Hepatic stellate cell (primary cell): ENCODE measurements at places on chromosomes 7 and 10.
A peak's percentile ranks its signal among the peaks of the same experiment; 100 is the strongest.

GRCh38 chr7:20354610-20355528 lies 24.2 kb downstream of the ITGB8 start:
- DNase-seq: no peak

- no peak for DNase-seq
These were observed 387.8 kb downstream of the SEMA3D start for GRCh38 chr7:84799106-84799505.

DNA sequence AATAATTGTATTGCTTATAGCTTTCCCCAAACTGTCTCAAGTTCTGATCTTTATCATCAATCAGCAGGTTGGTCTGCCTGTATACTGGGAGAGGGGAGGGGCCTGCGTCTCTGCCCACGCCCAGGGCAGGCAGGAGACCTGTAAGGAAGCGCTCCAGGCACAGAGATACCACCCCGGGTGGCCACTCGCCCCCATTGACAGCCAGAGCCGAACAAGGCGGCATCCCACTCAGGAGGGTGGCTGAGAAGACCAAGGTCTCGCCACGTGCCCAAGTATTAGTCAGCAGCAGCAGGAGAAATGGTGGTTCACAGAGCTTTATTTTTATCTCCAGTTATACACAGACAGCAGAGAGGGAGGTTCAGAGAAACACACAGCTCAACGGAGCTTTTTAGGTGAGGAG lies 7.2 kb downstream of the STK32C start:
- no peak for DNase-seq

- DNase-seq: no peak
These were observed 7.2 kb upstream of the ANKRD61 start for GRCh38 chr7:6023974-6024435.

- DNase-seq: no peak
These were observed 255.3 kb downstream of the KLF6 start for GRCh38 chr10:3529691-3530090.

GRCh38 chr10:78222096-78222790 lies 188.6 kb downstream of the RPS24 start:
- no peak for DNase-seq

DNA sequence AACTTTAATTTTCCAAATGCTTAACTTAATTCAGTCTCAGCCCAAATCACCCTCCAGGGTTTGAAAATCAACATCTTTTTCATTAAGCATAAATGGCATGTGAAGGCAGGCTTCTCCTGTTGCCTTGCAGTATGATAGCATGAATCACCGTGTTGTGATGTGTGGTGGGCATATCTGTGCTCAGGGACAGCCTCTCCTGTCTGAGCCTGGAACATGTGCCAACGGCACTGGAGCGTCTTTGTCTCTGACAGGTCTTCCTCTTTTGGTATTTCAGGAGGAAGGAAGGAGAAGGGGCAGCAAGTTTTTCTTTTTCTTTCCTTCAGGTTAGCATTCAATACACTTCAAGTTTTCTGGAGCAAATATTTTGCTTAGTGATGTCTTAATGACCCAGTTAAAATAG lies 57.6 kb downstream of the LRGUK start:
- no peak for DNase-seq

GRCh38 chr10:128024426-128024825 lies 101.8 kb downstream of the MKI67 start:
- DNase-seq: no peak

DNA sequence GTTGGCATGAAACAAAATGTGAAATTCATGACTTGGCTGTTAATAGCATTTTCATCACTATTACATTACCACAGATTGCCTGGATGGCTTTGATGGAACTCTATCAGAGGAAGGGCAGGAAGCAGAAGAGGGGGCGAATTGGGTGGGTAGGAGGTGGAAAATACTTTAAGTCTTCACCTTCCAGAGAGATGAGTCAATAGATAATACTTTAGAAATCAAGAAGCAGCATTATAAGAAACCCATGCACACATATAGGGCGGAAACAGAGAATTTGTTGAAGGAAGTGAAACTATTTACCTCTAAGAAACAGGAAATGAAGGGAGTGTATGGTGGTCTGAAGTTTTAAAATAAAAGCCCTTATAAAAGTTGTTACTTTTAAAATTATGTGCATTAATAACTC lies 152.1 kb upstream of the TARP start:
- DNase-seq: no peak

GRCh38 chr10:1872151-1872726 lies 134.9 kb upstream of the ADARB2 start:
- DNase-seq: no peak

DNA sequence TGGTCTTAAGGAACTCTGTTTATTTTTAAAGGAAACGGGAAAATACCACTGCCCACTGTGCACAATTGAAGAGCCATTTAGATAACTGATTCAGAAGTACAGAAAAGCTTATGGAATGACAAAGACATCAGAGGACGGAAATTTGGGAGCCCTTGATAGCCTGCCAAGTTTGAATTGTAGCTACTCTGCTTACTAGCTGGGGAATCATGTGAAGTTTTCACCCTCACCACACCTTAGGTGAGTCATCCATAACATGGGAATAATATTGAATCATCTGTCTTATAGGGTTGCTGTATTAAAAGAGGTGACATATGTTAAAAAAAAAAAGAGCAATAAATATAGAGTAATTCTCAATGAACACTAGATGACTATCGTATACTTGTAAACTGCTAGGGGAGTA lies 1104.2 kb downstream of the GATA3 start:
- DNase-seq: no peak

- no peak for DNase-seq
These were observed 5.4 kb downstream of the ATP6V1F start for GRCh38 chr7:128867842-128868623.

- no peak for DNase-seq
These were observed 85.4 kb downstream of the ICA1 start for GRCh38 chr7:8176370-8177081.

GRCh38 chr10:69914398-69915214 lies 112.9 kb downstream of the COL13A1 start:
- peak; percentile 87 for DNase-seq

DNA sequence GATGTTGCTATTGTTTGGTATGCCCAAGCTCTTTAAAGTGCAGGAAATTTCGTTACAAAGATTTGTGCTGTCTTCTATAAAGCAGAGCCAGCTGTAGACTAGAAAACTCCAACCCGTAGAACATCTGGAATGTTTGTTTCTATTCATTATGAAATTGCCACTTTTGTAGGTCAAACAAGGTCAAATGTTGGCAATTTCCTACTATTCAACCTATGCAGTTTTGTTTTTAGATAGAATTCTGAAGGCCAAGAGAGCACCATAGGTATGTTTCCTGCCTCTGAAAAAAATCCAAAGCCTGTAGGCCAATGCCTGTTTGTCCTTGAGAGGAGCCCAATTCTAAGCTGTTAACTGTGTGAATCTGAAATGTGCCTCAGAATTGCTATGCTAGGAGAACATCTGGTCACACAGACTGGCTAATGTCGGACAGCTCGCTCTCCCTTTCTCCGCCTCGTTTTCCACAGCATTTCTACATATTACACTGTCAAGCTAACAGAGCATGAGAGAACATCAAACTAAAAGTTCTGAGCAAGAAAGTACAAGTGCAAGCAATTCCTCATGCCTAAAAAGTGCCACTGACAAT lies 267.2 kb upstream of the LRGUK start:
- DNase-seq: no peak

- DNase-seq: no peak
These were observed 33.9 kb downstream of the EN2 start for GRCh38 chr7:155491812-155492211.

DNA sequence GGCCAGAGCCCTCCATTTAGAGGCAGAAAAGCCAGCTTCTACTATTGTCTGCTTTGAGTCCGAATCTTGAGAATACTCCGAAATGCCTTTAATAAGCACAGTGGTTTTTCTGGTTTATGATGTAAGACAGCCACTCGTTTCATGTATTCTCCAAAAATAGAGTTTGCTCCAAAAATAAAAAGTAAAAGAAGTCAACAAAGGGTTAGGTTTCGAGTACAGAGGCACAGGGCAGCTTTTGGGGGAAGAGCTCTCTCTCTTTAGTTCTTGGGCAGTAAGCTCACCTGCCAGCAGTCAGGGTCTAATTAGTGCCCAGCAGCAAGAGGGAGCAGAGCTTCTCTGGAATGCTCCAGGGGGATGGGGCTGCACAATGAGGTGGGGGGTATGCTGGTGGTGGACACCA lies 20.2 kb downstream of the CREB3L2 start:
- no peak for DNase-seq

GRCh38 chr7:74575083-74575784 lies 82.3 kb upstream of the GTF2I start:
- no peak for DNase-seq

GRCh38 chr7:74043523-74043951 lies 15.6 kb downstream of the ELN start:
- DNase-seq: no peak

GRCh38 chr10:42972946-42973345 lies 103.9 kb upstream of the RET start:
- no peak for DNase-seq

DNA sequence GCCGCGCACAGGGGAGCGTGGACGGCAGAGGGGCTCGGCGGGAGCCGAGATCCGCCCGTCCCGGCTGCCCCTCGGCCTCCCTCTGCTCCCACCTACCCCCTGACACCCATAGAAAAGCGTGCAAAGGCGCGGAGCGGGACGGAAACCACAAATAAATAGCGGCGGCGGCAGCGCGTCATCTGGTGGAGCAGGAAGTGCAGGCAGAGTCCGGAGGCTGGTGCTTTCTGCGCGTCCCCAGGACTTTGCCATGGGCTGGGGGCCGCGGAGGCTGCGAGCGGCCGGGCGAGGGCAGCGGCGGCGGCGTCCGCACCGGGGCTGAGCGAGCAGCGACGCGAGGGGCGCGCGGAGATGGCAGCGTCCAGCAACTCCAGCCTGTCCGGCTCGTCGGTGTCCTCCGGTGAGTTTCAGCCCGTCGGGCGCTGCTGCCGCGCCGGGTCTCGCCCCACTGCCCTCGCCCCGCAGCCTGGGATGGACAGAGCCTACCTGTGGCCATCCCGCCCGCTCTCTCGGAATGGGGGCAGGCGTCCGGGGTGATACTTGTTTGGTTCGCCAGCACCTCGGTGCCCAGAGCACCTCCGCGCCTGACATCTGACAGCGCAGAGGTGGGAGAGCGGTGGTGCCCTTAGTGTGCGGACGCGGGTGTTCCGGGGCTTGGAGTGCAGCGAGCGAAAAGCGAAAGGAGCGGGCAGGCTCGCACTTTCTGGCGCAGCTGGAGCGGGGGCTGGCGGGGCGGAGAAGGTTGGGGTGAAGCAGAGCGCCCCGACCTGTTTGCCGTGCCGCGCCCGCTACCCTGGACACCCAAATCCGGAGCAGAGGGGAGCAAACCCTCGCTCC lies at the start of gene CHN2:
Gene CHN2 (plus strand): TSS at position 182 of the 834 bp plus-strand sequence.
- DNase-seq: peak; percentile 9

GRCh38 chr7:3234851-3235250 lies 66.2 kb upstream of the SDK1 start:
- DNase-seq: no peak

GRCh38 chr10:33032654-33033151 lies 74.7 kb upstream of the ITGB1 start:
- peak; percentile 21 for DNase-seq

DNA sequence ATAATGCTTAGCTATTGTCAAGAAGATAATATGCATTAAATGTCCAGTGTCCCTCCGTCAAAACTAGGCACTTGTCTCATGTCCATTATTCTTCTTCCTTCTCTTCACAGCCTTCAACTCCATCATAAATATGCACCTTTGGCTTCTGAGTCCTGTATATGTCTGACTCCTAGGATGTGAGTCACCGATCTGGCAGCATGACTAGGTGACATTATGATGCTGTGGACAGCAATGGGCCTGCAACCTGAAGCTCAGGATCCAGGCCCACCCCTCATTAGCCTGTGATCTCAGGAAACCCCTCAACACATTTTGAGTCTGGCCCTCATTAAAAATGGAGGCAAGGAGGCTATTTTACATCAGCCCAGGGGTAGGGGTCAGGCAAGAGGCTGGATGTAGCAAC lies 362.5 kb upstream of the ZMIZ1 start:
- no peak for DNase-seq

- no peak for DNase-seq
These were observed 341.4 kb upstream of the PODXL start for GRCh38 chr7:131897790-131898165.

GRCh38 chr10:114632869-114633715 lies 25.0 kb downstream of the ABLIM1 start:
- DNase-seq: peak; percentile 85

- DNase-seq: no peak
These were observed 74.9 kb downstream of the ADRA2A start for GRCh38 chr10:111151595-111152307.

DNA sequence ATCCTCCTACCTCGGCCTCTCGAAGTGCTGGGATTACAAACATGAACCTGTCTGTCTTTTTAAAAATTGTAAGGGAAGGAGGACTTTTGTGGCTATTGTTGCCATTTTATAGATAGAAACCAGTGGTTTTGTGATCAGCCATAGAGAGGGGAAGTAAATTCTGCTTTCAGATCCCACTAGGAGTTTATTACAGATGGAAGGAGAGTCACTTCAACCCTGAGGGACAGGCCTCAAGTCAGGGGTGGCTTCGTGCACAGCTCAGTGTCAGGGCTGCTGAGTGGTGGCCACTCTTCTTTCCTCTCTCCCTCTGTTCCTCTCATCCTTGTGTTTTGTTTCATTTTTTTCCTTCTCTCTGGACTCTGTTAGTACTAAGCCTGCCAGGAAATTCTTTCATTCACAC lies 60.8 kb downstream of the OGDH start:
- no peak for DNase-seq

DNA sequence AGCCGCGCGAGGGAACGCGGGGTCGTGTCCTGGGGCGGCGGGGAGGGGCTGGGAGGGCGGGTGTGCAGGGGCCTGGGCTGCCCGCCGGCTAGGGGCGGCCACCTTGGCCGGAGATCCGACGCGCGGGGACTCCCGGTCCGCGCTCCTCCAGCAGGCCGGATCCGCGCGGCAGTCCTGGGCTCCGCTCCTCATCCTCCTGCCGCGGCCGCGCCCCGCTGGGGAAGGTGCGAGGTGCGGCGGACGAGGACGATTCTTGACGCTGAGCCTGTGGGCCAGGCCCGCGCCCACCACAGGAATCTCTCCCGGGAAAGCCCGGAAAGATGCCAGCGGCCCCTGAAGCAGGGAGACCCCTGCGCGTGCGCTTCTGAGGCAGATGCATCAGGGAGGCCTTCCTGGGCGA lies 6.6 kb upstream of the OGDHL start:
- no peak for DNase-seq

- DNase-seq: no peak
These were observed 233.6 kb downstream of the ANK3 start for GRCh38 chr10:60155943-60156683.

- no peak for DNase-seq
These were observed 95.0 kb downstream of the MMRN2 start for GRCh38 chr10:86862373-86862772.

DNA sequence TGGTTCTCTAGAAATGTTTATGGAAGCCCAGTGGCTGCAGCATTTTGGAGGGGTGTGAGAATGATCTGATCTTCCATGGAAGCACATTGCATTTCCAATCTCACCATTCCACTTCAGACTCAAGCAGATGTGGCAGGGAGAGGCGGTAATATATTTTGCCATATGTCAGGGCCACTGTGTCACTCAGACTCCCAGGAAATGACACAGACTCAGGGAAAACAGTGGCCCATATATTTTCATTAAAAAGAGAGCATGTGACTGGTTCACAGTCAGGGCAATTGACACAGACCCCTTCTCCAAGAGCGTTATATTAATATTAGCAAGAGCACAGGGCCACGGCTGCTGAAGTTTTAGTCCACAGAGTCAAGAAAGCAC lies 149.3 kb upstream of the NRP1 start:
- no peak for DNase-seq

GRCh38 chr10:124707144-124707467 lies 37.1 kb downstream of the FAM53B start:
- DNase-seq: no peak
